Thyroid gland (tissue), 4 donors: ENCODE measurements at places on chromosomes 1 and 21.
A peak's percentile ranks its signal among the peaks of the same experiment; 100 is the strongest.

GRCh38 chr1:9253453-9254105 is 19.0 kb downstream of the H6PD start:
- H3K4me3 ChIP-seq, result no peak overlapping the region
- DNase-seq, result no peak
- peaks cover 20% of the 10 kb centered on the region for H3K4me1 ChIP-seq
- H3K27me3 ChIP-seq, result no peaks in the 10 kb centered on the region
- no peaks in the 10 kb centered on the region for H3K36me3 ChIP-seq
- no peak overlapping the region for H3K27ac ChIP-seq

DNA sequence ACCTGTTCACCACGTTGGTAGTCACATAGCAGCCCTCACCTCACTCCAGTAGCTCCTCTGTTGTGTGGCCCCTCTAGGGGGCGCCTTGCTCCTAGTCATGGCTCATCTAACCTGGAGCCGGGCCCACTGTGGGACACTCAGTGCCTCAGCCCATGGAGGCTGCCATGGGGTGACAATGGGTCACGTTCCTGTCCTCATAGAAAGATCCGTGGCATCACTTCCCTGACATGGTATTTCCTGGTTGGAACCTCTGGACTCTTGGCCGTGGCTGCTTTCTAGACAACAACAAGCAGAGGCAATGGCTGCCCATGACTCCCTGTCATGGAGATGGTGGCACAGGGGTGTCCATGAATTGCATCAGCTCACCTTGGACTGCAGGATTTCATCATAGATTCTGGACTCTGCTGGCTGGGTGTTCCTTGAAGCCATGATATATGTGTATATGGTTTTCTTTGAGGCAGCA is 27.5 kb upstream of the SLAMF6 start:
- H3K27me3 ChIP-seq, result no peaks in the 10 kb centered on the region
- H3K27ac ChIP-seq, result no peak overlapping the region
- DNase-seq, result no peak
- H3K4me1 ChIP-seq, result no peaks in the 10 kb centered on the region
- H3K36me3 ChIP-seq, result no peaks in the 10 kb centered on the region

DNA sequence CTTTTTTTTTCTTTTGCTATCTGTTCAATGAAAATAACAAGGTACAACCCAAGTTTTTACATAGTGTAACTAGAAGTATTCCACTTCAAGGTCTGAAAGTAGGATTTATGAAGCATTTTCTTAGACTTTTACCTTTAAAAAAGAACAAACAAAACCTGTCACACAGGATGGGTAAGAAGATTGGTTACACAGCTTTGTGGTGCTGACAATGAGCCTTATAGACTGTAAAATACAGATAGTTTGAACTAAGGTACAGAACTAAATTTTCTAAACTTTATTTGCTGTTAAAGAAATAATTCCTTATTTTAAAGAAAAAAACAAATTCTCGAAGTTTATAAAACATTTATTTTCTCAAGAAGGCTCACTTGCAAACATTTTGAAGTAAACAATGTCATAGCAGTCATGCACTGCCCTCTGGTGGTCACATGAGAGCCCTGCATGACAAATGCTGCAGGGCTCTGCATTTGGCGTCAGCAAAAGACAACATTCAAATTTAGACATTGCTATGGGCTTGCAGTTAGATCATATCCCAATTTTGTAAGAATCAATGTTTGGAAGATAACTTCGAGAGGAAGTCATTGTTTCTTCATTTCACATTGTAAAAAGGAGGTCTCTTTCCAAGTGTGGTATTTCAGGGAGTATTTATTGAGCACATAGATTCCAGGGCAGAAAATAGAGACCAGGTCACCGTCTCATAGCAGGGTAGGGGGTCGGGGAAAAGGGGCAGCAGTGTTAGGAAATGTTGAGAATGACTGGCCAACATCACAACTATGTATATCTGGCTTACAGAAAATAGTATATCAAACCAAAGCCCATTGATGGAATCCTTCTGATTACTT is 115.3 kb upstream of the FMN2 start:
- no peaks in the 10 kb centered on the region for H3K27me3 ChIP-seq
- H3K4me1 ChIP-seq, result no peaks in the 10 kb centered on the region
- no peak overlapping the region for H3K4me3 ChIP-seq
- DNase-seq, result peak; percentile 34

- H3K27ac ChIP-seq, result no peak overlapping the region
- no peaks in the 10 kb centered on the region for H3K27me3 ChIP-seq
- DNase-seq, result peak; percentile 52
- no peaks in the 10 kb centered on the region for H3K36me3 ChIP-seq
- H3K4me1 ChIP-seq, result peaks cover 36% of the 10 kb centered on the region
- no peak overlapping the region for H3K4me3 ChIP-seq
Measured at GRCh38 chr1:156697481-156697880, 7.9 kb downstream of the CRABP2 start.

- no peaks in the 10 kb centered on the region for H3K36me3 ChIP-seq
- H3K4me1 ChIP-seq, result peaks cover 11% of the 10 kb centered on the region
- H3K27me3 ChIP-seq, result no peaks in the 10 kb centered on the region
- peak; percentile 33 for DNase-seq
- no peak overlapping the region for H3K27ac ChIP-seq
Measured at GRCh38 chr1:231053493-231054162, 13.6 kb upstream of the FAM89A start.

DNA sequence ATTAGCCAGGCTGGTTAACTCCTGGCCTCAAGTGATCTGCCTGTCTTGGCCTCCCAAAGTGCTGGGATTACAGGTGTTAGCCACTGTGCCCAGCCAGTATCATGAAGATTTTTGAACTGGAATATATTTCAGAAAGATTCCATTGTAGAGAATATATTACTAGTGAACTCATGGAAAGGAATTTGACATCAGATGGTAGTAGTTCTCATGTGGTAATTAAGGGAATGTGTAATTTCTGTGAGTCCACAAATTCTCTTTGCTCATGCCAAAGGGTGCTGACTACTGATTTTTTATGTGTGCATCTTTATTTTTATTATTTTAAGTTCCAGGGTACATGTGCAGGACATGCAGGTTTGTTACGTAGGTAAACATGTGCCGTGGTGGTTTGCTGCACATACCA is 10.4 kb downstream of the DTL start:
- no peaks in the 10 kb centered on the region for H3K36me3 ChIP-seq
- no peak overlapping the region for H3K27ac ChIP-seq
- H3K4me3 ChIP-seq, result no peak overlapping the region
- no peaks in the 10 kb centered on the region for H3K27me3 ChIP-seq

DNA sequence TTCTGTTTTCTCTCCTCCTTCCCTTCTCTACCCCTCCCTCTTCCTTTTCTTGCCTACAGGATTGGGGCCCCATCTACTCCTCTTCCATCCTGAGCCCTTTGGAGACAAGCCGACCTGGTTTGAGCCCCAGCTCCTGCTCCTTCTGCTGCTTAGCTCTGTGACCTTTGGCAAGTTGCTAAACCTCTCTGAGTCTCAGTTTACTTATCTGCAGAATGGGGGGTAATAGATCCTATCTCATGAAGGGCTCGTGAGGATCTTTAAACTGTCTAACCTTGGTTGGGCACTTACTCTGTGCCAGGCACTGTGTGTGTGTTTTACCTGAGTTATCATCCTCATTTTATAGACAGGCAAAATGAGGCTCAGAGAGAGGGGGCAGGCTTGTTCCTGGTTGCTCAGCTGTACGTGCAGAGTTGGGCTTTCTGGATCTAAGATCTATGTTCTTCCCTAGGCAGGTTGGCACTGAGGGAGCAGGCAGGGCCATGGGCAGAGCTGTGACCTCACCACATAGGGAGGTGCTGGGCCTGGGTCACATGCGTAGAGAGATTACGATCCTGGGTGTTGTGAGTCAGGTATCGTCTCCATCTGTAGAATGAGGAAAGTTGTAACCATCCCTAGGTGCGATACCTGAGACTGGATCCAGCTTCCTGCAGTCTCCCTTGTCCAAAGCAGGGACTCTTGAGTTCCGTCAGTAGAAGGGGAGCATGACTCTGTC is 58.5 kb downstream of the FOXO6 start:
- no peaks in the 10 kb centered on the region for H3K27me3 ChIP-seq
- no peaks in the 10 kb centered on the region for H3K36me3 ChIP-seq
- no peaks in the 10 kb centered on the region for H3K4me1 ChIP-seq
- DNase-seq, result no peak
- no peak overlapping the region for H3K27ac ChIP-seq

GRCh38 chr21:17679002-17679600 is 66.4 kb upstream of the BTG3 start:
- no peaks in the 10 kb centered on the region for H3K27me3 ChIP-seq
- no peak for DNase-seq
- H3K4me1 ChIP-seq, result no peaks in the 10 kb centered on the region
- H3K27ac ChIP-seq, result no peak overlapping the region
- H3K4me3 ChIP-seq, result no peak overlapping the region
- no peaks in the 10 kb centered on the region for H3K36me3 ChIP-seq

GRCh38 chr1:115189814-115190539 is 100.7 kb upstream of the TSPAN2 start:
- no peak for DNase-seq
- no peaks in the 10 kb centered on the region for H3K27me3 ChIP-seq
- H3K36me3 ChIP-seq, result no peaks in the 10 kb centered on the region
- no peak overlapping the region for H3K27ac ChIP-seq
- H3K4me1 ChIP-seq, result no peaks in the 10 kb centered on the region

DNA sequence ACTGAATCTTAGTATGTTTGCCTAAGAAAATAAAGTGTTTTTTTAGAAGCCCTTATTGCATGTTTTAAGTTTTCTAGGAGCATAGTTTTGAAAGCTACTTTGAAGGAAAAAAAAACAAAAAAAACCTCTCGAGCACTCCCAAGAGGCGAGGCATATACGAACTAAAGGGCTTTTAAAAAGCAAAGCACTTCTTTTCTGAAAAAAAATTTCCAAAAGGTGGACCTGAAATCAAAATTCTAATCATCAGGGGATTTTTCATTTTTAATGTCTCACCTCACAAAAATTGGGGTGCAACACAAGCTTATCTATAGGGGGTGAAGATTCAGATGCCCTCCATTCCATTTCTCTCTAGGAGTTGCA is 594 bp downstream of the GLMN start:
- H3K36me3 ChIP-seq, result no peaks in the 10 kb centered on the region
- peak overlapping the region; percentile 87 for H3K27ac ChIP-seq
- peaks cover 15% of the 10 kb centered on the region for H3K4me1 ChIP-seq
- peak overlapping the region; percentile 97 for H3K4me3 ChIP-seq
- DNase-seq, result no peak
- no peaks in the 10 kb centered on the region for H3K27me3 ChIP-seq

- H3K27ac ChIP-seq, result no peak overlapping the region
- no peaks in the 10 kb centered on the region for H3K4me1 ChIP-seq
- H3K4me3 ChIP-seq, result no peak overlapping the region
- no peaks in the 10 kb centered on the region for H3K36me3 ChIP-seq
- DNase-seq, result no peak
- no peaks in the 10 kb centered on the region for H3K27me3 ChIP-seq
Measured at GRCh38 chr1:192160196-192160595, 1.9 kb downstream of the RGS18 start.

DNA sequence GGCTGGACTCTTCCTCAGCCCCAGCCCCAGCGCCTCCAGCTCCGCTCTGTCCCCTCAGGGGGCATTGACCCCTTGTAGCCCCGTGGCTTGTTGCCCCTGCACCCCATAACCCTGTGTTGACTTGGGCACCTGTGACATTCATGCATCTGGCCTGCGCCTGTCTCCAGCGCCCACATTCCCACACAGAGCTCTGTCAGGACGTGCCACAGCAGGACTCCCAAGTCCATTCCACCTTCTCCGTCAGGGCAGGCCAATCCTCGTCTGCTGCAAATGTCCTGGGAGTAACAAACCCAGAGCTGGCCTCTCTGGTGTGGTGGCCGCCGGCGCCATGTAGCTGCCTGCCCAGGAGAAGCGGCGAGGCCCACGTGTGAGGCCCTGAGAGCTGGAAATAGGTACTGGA is 60.6 kb downstream of the AGPAT3 start:
- no peak for DNase-seq
- peak overlapping the region; percentile 70 for H3K27ac ChIP-seq
- H3K4me3 ChIP-seq, result no peak overlapping the region
- no peaks in the 10 kb centered on the region for H3K36me3 ChIP-seq

- no peaks in the 10 kb centered on the region for H3K4me1 ChIP-seq
- no peak for DNase-seq
- no peaks in the 10 kb centered on the region for H3K36me3 ChIP-seq
- H3K27ac ChIP-seq, result no peak overlapping the region
Measured at GRCh38 chr1:20625176-20626097, 7.8 kb upstream of the PINK1 start.

GRCh38 chr1:19341201-19342061 is 29.3 kb downstream of the SLC66A1 start:
- peaks cover 42% of the 10 kb centered on the region for H3K36me3 ChIP-seq
- H3K27ac ChIP-seq, result no peak overlapping the region
- H3K4me1 ChIP-seq, result peaks cover 6% of the 10 kb centered on the region
- DNase-seq, result peak; percentile 79
- H3K27me3 ChIP-seq, result no peaks in the 10 kb centered on the region
- no peak overlapping the region for H3K4me3 ChIP-seq

- no peaks in the 10 kb centered on the region for H3K27me3 ChIP-seq
- DNase-seq, result no peak
- H3K27ac ChIP-seq, result no peak overlapping the region
- no peaks in the 10 kb centered on the region for H3K36me3 ChIP-seq
Measured at GRCh38 chr1:10617318-10617717, 142.6 kb downstream of the PEX14 start.

GRCh38 chr1:230948301-230948700 is 30.4 kb downstream of the TTC13 start:
- no peak for DNase-seq
- H3K36me3 ChIP-seq, result no peaks in the 10 kb centered on the region
- no peak overlapping the region for H3K27ac ChIP-seq
- H3K27me3 ChIP-seq, result no peaks in the 10 kb centered on the region
- no peak overlapping the region for H3K4me3 ChIP-seq

DNA sequence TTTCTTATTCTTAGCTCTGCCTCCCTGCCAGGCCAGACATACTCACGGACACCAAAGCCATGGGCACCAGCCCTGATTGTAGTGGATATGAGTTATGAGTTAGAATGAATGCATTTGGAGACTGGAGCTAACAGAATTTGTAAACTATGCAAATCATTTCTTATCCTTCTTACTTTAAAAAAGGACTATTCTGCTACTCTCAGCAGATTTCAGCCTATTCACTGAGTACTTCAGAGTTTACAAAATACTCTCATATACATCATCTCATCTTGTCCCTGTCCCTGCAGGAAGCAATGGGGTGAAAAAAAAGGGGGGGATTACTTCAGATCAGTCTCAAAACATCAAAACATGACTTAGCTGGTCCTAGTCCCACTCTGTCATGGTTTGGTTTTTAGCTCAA is 541.4 kb upstream of the PLXNA2 start:
- no peak overlapping the region for H3K27ac ChIP-seq
- no peaks in the 10 kb centered on the region for H3K4me1 ChIP-seq
- no peaks in the 10 kb centered on the region for H3K36me3 ChIP-seq
- no peak overlapping the region for H3K4me3 ChIP-seq
- DNase-seq, result no peak

- peaks cover 47% of the 10 kb centered on the region for H3K4me1 ChIP-seq
- no peaks in the 10 kb centered on the region for H3K36me3 ChIP-seq
- H3K27ac ChIP-seq, result peak overlapping the region; percentile 64
- H3K27me3 ChIP-seq, result no peaks in the 10 kb centered on the region
- DNase-seq, result no peak
Measured at GRCh38 chr1:9340172-9340854, 47.6 kb downstream of the SPSB1 start.
